Left ventricle myocardium superior (tissue), 1 donor: ENCODE measurements at places on chromosomes 7 and 10.

GRCh38 chr10:33134011-33134751 is 176.2 kb upstream of the ITGB1 start:
- DNase-seq = no peak

DNA sequence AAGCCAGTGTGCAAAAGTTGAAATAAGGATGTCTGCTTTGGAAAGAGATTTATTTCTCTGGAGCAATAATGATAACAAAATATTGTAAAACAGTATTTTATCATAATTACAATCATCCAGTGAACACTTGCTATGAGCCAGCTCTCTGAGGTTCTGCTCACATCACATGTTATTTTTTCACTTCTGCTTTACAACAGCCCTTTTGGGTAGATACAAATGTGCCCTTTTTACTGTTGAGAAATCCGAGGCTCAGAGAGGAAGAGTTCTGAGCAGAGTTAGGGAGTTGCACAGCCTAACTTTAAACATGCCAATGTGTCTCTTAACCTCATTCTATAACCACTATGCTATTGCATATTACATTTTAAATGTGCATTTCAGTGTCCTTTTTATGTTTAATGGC is 232.6 kb upstream of the CDC14C start:
- DNase-seq = no peak

DNA sequence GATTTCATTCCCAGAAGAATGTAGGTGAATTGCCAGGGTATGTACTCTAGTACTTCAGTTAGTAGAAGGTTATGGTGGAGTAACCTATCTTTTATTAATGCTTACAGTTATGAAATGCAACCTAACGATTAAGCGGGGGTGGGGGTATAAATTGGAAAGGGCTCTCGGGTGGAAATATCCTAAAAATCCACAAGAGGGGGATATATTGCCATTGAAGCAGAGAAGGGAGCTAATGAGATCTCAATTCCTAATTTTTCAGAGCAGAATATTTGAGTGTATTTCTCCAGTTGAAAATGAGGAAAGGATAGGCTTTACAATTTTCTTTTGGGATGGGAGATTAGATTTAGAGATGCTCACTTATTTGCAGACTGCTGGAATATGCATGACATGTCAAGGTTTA is 90.8 kb downstream of the DNAJB9 start:
- DNase-seq = no peak

DNA sequence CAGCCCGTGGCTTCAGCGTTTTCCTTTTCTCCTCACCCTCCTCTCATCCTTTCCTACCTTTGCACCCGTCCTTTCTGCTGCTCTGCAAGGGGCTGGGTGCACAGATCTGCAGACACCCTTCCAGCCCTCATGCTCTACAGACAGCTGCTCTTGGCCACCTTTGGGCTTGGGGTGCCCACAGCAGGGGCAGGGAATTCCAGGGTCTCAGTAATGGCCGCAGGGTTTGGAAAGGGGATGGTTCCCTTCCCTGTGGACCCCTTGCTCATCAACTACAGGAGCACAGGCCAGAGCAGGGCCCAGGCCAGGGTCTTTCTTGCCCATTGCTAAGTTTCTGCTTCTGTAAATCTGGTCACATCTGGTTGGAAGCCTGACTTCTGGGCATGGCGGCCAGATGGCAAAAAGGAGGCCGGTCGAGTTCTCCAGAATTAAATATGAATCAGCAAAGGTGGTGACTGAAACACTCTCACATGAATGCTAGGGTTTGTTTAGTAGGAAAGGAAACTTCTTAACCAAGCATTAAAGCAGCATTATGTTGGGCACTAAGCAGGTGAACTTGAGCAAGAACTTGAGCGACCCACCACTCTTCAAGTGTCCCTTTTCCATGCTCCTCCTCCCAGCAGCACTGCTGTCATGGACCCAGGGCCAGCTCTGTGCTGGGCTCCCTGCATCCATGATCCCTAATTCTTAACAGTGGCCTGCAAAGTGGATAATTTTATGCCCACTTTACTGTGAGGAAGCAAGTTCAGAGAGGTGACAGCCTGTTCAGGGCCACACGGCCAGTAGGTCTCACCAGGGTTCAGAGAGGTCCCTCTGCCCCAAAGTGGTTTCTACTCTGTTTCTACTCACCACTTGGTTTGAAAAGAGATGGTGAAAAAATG is 1.5 kb downstream of the ECHDC3 start:
- no peak for DNase-seq

- no peak for DNase-seq
Measured at GRCh38 chr10:29023678-29024077, 265.2 kb upstream of the LYZL1 start.

DNA sequence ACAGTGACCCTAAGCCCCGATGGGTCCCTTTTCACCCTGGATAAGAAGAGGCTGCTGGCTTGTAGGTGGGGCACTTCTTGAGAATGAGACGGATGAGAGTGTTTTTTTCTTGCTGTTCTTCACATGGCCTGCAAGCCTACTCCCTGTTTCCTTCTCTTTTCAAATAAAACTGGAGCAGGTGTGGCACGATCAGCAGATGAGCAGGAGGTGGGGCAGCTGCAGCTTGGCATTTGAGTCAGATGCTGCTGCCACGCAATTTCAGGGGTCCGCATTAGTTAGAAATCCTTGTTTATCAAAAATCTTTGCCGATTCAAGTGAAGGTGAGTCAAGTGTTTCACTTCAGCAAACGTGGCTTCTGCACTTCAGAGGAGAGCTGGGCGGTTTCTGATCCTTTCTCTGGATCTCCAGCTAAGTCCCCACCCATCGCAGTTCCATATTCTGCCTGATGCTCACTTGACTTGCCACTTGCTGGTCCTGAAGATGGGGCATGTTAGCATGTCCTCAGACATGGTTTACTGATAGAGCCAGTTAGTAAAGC is 20.8 kb downstream of the WDFY4 start:
- no peak for DNase-seq

GRCh38 chr10:119217991-119218490 is 10.7 kb downstream of the GRK5 start:
- DNase-seq = no peak

GRCh38 chr10:74628136-74628535 is 198.3 kb upstream of the KAT6B start:
- DNase-seq = no peak

GRCh38 chr10:122672655-122673054 is 27.0 kb downstream of the C10orf120 start:
- DNase-seq = no peak

- DNase-seq = no peak
Measured at GRCh38 chr7:50555594-50556140, 9.5 kb downstream of the DDC start.

GRCh38 chr7:95517870-95518269 is 32.1 kb downstream of the ASB4 start:
- DNase-seq = no peak

DNA sequence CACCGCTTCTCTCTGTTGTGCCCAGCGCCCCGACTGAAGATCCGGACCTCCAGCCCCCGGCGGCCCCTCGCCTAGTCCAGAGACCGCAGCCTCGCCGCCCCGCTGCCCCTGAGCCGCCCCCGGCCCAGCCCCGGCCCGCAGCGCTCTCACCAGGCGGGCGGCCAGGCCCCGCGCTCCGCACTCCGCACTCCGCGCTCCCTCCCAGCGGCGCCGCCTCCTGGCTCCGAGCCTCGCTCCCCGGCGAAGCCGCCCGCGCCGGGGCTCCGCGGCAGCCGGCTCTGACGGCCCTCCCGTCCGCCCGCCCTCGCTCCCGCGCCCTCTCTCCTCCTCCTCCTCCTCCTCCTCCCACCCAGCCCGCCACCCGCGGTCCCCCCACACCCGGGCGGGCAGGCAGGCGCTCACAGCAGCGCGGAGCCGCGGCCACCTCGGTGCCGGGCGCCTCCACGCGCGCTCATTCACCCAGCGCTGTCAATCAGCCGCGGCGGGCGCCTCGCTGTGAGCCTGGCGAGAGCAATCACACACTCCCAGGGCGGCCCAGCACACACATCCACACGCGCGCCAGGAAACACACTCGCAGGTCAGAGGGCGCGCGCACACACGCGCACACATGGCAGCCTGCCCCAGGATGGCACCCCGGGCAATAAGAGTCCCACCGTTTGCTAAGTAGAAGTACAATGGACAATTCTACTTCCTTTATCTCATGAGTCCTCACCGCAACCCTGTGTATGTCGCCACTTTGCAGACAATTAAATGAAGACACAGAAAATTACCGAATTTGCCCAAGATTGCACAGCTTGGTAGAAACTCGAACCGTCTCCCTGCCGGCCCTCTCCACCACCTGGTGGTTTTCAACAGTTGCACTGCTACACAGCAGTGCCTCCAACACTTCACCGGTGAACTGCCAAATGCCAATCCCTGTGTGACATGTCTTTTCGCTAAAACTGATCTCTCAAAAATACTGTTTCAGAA is at the start of gene PRRT4:
TSS of gene PRRT4 (minus strand) at position 280 of the 969 bp plus-strand sequence.
- peak; percentile 73 for DNase-seq

DNA sequence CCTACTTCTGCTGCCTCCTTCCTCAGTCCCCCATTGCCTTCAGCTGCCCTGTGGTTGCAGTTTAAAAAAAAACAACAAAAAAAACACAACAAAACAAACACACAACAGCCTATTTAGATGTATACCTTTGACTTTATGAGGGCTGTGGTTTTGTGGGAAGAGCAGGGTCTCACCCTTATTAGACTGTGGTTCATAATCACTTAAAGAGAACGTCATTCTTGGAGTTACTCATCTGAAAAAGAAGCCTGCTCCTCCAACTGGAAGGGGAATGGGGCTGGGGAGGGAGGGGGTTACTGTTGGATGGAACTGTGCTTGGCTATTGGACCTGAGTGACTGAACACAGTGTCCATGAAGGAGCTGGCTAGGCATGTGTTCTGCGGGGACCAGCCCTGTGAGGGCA is 48.1 kb downstream of the SDK1 start:
- DNase-seq = no peak

DNA sequence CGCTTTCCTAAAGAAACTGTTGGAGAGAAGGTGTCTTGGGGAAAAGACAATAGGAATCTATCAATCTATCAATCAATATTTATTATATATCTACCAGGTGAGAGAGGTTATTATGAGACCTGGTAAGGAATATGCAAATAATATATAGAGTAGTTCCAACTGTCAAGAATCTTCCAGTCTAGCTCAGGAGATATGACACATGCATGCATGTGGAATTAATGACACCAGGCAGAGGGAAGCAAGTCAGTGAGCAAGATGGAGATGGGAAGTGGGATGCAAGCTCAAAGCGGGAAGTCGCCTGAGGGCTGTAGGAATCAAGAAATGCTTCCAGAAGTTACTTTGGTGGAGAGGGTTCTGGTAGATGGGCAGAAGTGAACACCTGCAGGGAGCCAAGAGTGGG is 187.4 kb upstream of the NRP1 start:
- DNase-seq = no peak

- no peak for DNase-seq
Measured at GRCh38 chr7:77329466-77330168, 86.5 kb downstream of the GSAP start.

GRCh38 chr10:129161150-129161549 is 305.9 kb upstream of the MGMT start:
- DNase-seq = no peak

DNA sequence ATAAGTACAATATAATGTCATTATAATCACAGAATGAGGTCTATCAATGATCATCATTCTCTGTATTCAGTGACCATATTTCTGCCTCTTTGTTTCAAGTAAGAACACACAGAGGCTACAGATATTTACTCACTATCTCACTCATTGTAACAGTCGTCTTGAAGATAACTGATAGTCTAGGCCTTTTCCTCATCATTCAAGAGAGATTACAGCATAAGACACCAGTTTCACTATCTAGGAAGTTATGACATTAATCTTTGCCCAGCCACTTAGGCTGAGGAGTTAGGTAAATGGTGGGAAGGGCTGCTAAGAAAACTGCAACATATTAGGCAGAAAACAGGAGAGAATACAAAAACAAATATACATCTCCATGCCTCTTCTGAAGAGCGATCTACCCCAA is 125.3 kb downstream of the CHCHD3 start:
- no peak for DNase-seq

- DNase-seq = no peak
Measured at GRCh38 chr7:106639476-106640334, 21.3 kb downstream of the CCDC71L start.

- DNase-seq = no peak
Measured at GRCh38 chr7:66837007-66837406, 84.0 kb upstream of the TMEM248 start.

DNA sequence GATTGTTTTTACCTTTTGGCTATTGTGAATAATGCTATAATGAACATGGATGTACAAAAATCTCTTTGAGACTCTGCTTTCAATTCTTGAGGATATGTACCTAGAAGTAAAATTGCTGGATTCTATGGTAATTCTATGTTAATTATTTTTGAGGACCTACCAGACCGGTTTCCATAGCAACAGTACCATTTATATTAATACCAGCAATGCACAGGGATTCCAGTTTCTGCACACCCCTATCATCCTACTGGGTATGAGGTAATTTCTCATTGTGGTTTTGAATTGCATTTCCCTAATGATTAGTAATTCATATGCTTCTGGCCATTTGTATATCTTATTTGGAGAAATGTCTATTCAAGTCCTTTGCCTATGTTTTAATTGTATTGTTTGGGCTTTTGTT is 9.9 kb upstream of the PPP1R9A start:
- DNase-seq = no peak

GRCh38 chr7:140209866-140210609 is 33.3 kb upstream of the KDM7A start:
- DNase-seq = peak; percentile 35

DNA sequence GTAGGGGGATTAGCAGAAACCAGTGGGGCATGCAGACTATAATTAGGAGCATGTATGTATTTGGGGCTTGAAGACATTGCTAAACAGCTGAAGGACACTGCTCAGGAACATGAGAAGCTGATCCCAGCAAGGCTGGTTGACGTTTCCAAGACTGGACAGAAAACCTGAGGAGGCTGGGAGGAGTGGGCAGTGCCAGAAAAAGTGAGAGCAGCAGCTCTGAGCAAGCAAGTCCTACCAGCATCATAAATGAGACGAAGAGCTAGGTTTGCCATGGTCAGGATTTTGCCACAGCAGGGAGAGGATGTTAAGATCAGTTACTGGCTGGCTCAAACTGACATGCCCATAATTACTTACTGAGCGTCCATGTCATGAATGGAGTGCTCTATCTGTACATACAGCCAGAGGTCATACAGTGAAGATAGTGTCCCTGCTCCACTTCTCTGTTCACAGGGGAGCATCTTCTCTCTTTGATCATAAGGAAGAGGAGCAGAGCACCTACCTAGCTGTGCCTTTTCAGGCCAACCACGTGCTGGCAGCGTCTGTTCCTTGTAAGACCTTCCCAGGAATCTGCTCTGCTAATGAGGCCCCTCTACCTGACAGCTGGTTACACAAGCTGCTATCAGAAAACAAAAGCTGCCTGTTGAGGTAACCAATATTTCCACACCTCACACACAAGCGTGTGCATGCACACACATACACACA is 44.7 kb downstream of the PDE1C start:
- DNase-seq = no peak

DNA sequence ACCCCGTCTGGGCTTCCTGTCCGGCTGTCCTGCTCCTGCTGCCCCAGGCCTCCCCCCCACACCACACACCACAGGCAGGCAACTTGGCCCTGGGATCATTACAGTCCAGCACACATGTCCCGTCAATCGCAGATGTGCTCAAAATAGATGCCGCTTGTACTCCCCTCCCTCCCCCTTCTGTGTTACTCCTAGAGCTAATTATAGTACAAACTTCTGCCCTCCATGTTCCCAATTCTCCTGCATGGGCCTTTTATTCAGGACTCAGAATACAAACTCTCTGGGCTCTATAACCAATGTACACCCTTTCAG is at the start of gene SYNPO2L:
TSS of gene SYNPO2L (minus strand) at position 40 of the 309 bp plus-strand sequence. CDS start 107 bp downstream, outside the sequence.
- DNase-seq = peak; percentile 77

- DNase-seq = no peak
Measured at GRCh38 chr10:63549810-63550209, 28.6 kb downstream of the REEP3 start.
